ENCODE measurements at places on chromosomes 7 and 10.

- no peak for DNase-seq
Observed at GRCh38 chr10:69279110-69279509, 814 bp downstream of the HK1 start.

GRCh38 chr10:132470410-132471124 lies 67.0 kb upstream of the INPP5A start:
- no peak for DNase-seq

DNA sequence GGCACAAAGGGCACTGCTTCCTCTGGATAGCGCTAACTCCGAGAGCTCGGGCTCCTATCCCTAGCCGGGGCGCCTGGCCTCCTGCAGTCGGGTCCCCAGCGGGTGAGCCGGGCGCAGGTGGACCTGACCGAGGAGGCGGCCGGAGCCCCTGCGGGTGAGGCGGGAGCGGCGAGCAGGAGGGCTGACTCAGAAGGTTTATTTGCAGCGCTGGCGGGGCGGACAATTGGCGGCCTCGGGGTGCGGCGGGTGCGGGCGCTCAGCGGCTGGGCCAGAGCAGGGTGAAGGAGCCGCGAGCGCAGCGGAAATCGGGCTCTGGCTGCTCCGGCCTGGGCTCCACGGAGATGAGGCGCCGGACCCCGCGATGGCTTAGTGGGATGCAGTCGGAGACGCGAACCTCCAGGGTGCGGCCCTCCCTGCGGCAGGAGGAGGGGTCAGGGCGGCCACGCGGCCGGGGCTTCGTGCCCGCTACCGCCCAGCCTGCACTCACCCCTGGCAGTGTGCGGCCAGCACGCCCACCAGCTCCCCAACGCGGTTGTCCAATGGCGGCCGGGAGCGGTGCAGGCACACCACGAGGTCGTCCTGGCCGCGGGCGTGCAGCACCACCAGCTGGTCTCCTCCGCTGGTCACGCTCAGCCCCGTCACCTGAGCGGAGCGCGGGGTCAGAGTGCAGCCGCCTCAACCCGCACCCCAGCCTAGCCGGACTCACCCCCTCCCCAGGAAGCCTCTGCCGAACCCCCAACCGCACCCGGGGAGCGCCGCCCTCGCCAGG lies 16.1 kb downstream of the MYO1G start:
- DNase-seq = no peak

DNA sequence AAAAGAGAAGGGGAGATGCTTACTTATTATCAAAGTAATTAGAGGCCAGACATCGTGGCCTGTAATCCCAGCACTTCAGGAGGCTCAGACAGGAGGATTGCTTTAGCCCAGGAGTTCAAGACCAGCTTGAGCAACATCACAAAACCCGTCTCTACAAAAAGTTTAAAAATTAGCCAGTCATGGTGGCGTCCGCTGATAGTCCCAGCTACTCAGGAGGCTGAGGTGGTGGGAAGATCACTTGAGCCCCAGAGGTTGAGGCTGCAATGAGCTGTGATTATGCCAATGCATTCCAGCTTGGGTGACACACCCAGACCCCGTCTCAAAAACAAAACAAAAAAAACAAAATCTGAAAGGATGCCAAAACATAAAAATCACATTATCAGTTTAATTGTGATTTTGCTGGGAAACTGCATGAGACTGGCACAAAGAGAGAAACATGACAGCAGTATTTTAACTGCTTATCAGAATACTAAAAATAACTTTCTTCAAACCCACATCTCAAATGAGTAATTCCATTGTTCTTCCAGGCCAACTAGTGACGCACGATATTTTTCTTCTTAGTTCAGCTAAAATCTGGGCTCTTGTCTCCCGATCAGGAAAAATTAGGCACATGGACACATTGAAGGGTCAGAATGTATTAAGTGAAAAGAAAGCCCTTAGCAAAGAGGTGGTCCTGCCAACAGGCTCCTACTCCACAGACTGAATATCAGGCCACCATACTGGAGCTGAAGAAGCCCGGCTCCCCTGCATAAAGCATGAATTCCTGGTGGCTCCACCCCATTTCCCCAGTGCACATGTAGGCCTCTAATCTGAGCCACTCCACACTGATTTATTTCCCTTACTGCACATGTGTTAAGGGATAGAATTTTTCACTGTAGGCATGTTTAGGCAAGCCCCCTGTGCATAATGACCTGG lies 9.6 kb upstream of the CCM2 start:
- DNase-seq = no peak

GRCh38 chr10:89837165-89838043 lies 136.0 kb downstream of the KIF20B start:
- DNase-seq = no peak

DNA sequence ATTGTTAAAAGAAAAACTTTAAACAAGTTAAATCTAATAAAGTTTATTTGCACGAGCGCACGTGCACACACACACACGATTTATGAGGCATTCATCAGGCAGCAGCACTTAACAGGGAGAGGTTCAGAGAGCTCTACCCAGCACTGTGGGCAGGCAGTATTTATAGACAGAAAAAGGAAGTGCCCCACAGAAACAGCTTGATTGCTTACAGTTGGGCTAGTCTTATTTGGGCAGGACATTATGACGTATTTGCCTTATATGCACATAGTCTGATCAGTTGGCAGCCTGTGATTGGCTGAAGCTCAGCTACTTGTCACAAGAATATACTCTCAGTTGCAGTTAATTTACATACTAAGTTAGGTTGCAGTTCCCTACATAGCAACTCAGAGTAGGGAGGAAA lies 1.2 kb upstream of the SDHAF3 start:
- no peak for DNase-seq

- no peak for DNase-seq
Observed at GRCh38 chr7:40148671-40149070, 13.9 kb downstream of the SUGCT start.

DNA sequence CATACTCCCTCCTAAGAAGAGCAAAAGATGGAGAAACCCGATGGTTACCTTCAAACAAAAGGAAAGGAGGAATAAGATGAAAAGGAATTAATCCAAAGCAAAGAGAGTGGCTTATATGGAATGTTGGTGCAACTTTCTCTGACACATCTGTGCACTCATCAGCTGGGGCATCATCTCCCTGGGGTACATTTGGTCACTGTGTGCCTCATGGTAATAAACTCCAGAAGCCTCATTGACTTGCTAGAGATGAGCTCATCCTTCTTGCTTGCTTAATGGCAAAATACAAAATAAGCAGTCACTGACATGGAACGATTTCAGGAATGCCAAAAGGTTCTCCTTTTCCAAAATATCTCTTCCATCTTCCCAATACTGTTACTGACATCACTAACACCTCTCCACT lies 22.5 kb downstream of the CAV1 start:
- no peak for DNase-seq

GRCh38 chr7:10662982-10663884 lies 310.4 kb upstream of the PHF14 start:
- no peak for DNase-seq

DNA sequence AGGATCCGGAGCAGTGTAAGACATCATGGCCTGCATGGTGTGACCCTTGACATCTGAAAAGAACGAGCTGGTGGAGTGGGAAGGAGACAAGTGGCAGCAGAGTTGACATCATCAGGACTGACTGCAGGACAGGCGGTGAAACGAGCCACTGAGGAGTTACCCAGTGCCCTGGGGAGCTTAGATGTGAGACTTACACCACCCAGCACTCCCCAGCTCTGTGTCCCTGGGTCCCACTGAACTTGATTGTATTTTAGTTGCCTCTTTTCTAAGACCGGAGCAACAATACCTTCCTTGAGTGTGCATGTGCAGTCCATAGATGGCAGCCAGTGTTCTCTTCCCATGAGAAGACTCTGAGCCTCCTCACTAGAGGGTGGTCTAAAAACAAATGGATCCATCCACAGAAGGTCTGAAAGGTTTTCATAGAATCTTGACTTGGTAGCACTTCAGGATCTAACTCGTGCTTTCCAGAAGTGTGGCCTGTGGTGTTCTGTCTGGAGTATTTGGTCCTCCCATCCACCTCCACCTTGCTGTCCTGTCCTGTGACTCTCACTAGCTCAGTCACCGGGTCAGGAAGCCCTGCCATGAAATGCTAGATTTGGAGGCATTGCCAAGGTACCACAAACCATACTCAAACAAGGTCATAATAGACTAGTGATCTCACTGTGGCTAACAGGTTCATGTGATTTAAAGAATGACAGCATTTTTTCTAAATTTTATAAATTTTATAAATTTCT lies 59.0 kb downstream of the IKZF1 start:
- no peak for DNase-seq
